ENCODE measurements at places on chromosomes 4 and X.

- DNase-seq: no peak
These were observed 529 bp upstream of the CITED1 start for GRCh38 chrX:72306085-72306801.

DNA sequence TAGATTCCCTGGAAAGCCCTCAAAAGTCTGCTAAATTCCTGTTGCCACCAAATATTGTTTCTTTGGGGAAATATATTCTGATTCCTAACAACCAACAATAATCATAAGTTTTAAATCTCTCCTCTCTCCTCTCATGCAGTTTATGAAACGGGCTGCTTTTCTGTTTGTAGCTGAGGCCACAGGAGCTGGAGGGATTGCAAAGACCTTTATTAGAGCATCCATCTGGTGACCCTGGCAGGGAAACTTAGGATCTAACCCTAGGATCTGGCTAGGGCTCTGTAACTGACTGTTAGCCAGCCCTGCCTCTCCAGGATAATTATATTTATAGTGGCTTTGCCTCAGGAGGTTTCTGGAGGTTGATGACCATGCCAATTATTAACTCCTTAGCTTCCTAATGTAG, 56.9 kb downstream of the SMAD1 start:
- DNase-seq: no peak

GRCh38 chr4:43341741-43342140, 449.2 kb downstream of the GRXCR1 start:
- no peak for DNase-seq

DNA sequence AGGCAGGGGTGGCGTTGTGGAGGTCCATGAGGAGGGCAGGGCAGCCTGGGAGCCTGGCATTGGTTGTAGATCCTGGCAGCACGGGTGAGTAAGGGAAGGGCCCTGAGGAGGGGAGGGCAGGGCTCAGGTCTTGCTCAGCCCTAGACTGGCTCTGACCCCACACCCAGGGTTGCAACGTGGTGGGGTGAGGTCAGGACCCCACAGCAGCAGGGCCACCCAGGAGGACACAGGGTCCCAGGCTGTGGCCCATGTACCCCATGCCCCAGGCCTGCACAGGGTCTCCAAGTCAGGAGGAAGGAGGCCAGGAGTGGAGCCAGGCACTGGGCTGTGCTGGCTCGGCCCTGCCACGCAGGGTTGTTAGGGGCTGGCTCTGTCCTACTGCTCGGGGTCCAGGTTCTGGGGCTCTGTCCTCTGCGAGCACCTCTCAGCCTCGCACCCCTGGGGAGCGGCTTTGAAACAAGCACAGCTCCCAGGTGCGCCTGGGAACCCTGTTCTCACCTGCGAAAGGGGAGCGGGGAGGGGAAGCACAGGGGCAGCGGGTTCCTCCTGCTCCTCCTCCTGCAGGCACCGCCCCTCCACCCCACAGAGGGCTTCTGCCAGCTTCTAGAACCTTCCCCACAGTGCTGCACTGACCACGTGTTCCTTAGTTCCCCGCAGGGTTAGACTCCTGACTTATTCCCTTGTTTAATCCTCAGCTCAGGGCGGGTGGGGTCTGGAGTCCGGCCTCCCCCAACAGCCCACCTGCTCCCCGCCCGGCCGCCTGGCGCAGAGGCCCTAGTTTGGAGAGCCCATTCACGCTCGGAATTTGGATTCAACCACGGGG, 20.4 kb downstream of the MSANTD1 start:
- DNase-seq: no peak

- DNase-seq: no peak
These were observed 119.3 kb downstream of the AFF1 start for GRCh38 chr4:87053802-87054767.

DNA sequence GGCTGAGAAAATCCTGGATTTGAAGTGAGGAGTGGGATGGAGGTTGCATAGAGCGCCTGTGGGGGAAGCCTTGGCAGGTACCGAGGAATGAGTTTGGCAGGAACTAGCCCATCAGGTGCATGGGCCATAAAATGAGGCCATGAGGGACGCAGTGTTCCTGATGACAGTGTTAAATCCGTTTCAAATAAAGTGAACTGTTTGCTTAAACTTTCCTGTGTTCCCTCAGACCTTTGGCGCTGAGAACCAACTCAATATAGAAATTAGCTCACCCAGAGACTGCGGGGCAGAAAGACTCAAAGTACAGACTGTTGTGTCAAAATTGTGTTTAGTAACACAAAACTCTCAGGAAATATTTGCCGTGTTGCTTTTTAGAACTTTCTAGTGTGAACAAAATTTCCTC, 250.0 kb upstream of the NR3C2 start:
- DNase-seq: no peak

GRCh38 chrX:18855919-18856644, 127.8 kb downstream of the PHKA2 start:
- no peak for DNase-seq

- no peak for DNase-seq
These were observed 26.5 kb downstream of the TFDP3 start for GRCh38 chrX:133191739-133192039.

DNA sequence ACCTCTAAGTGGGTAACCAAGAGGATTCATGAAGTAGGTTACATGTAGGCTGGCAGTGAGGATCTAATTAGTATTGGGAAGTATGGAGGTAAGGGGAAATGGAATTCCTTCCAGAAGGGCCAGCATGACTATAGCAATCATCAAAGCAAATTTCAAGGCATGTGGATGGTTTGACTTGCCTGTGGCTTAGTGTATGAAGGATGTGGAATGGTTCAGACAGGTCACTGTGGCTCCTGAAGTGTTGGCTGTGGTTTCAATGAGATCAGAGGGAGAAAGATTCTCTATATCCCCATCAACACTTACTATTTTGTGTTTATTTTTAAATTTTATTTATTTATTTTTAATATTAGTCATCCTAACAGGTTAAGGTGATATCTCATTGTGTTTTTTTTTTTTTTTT, 121.6 kb upstream of the TBC1D9 start:
- DNase-seq: no peak

DNA sequence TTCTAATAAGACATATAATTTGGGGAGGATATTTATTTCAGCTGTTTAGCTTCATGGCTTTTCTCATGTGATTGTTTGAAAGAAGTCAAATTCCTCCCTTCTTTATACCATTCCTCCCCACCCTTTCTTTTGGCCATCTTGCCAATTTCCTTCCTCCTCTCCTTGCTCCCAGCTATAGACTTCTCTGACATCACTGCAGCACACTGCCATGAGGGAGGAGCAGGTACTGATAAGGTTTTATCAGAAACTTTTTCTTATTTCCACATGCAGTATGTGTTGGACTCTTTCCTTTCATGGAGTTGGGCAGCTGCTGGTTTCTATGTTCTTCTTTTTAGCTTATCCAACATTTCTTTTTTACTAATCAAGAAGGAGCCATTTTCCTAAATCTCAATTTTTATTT, 481.7 kb upstream of the NR3C2 start:
- no peak for DNase-seq

- no peak for DNase-seq
These were observed 64.2 kb upstream of the S100G start for GRCh38 chrX:16585486-16586376.

DNA sequence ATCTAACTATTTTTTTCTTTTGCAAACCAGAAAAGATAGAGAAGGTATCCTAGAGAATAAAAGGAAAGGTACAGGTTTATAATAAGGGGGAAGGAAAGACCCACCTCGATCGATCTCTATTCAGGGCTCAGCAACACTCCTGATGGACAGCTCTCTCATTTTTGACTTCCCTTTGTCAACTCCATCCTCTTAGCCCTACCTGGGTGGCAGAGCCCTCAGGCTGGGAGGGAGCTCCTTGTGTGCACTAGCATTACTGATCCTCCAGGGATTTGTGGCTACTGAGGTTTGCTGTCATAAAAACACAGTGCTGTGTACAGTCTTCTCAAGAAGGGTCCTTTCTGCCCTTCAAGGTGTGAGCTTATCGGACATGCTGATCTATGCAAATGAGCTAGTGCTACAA, 111.0 kb downstream of the MID1 start:
- DNase-seq: no peak

GRCh38 chr4:26281881-26282280, 38.9 kb upstream of the RBPJ start:
- no peak for DNase-seq

DNA sequence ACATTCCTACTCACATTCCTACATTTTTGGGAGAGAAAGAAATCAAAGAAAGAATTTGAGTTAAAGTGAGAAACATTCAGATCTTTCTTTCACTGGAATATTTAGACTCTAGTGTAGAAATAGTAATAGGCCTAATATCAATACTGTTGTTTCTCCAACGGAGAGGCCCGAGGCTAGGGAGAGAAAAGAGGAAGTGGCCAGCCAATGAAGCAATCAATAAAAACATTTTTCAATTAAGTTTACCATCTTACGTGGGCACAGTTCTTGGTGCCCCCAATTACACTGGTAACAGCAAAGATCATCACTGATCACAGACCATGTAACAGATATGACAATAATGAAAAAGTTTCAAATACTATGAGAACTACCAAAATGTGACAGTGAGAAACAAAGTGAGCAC, 281.4 kb downstream of the GPM6A start:
- DNase-seq: no peak

DNA sequence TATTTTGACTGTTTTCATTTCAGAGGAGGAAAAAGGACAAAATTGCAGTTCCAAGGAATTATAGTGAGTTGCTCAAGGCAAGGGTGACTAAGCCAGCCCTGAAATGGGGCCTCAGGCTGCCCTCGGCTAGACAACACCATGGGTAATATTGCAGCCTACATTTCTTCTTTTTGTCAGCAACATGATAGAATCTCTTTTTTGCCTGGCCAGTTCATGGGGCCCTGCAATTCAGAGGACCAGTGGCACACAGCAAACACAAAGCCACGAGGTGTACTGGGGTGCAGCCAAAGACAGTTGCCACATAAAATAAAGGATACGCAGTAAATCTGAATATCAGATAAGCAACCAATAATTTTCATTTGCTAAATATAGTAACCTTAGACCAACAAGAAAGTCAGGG, 41.8 kb downstream of the RBM47 start:
- DNase-seq: peak; percentile 67

GRCh38 chr4:187172340-187172761, 448.7 kb upstream of the FAT1 start:
- DNase-seq: no peak

GRCh38 chrX:43958529-43958928, 14.7 kb downstream of the NDP start:
- DNase-seq: no peak

DNA sequence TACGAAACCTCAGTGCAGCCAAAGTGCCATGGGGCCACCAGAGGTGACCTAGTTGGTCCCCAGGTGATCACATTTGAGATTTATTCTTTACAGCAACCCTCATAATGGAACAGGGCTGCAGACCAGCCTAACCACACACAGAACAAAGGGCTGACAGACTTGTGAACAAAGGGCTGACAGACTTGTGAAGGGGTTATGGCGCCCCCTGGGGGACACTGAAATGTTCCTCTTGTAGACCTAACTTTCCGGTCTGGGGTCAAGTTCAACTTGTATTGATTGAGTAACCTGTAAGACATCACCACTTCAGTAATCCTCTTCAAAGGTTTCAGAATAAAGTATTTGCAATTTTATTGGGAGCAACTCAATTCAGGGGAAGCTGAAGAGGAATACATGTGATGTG, 175.9 kb upstream of the RPS6KA3 start:
- peak; percentile 79 for DNase-seq

GRCh38 chr4:31391976-31392375, 671.8 kb downstream of the PCDH7 start:
- DNase-seq: no peak

DNA sequence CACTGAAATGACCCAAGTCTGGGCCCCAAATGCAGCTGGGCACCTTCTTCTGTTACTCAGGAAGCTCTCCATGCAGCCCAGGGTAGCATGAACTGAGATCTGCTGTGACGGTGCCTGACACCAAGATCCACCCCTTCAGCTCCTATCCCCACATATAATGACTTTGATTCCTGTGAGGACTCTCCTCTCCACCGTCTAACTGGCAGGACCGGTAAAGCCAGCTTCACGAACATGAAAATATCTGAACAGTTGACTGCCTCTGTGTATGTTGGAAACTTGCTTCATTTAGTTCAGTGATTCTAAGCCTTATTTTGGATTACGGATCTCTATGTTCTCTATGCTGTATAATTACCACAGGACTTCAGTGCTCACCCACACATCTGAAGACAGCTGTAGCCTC, 115.5 kb upstream of the TMEM150C start:
- no peak for DNase-seq

GRCh38 chrX:71292669-71293365, 8.7 kb upstream of the ITGB1BP2 start:
- DNase-seq: no peak

GRCh38 chr4:100516225-100516624, 1.6 kb downstream of the EMCN start:
- no peak for DNase-seq

GRCh38 chrX:118508635-118509034, 13.0 kb downstream of the DOCK11 start:
- DNase-seq: no peak

GRCh38 chr4:101232074-101232776, 115.1 kb downstream of the PPP3CA start:
- no peak for DNase-seq

GRCh38 chr4:40559585-40560465, 69.8 kb downstream of the RBM47 start:
- no peak for DNase-seq

GRCh38 chr4:42415281-42415680, 18.0 kb downstream of the SHISA3 start:
- DNase-seq: no peak

GRCh38 chr4:53196882-53197771, 168.7 kb downstream of the SCFD2 start:
- DNase-seq: no peak

DNA sequence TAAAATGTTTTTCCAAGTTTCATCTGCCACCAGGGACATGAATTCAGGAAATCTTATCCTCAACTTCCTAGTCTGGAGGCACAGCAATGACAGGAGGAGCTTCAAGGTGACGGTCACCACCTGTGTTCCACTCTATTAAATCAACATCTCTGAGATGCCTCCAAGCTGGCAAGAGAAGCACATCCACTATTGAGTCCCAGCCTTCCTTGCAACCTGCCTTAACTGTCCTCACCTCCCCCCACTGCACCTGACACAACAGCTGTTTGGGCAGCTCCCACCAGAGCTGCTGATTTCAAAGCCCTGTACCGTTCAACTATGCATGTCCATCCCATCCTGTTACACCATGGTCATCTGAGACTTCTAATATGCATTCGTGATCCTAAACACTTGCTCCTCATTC, 123.4 kb downstream of the COL25A1 start:
- DNase-seq: no peak

GRCh38 chrX:48467281-48467761, 2.7 kb downstream of the SLC38A5 start:
- DNase-seq: no peak

Measured in right atrium auricular region (tissue), 2 donors.